ENCODE measurements at places on chromosomes 16 and 17. TPM values are rescaled to one million over a fixed set of nuclear protein-coding genes. Genes with fewer than 3 reads are reported as not detected.

The CDR2 gene
- 37.9 TPM for total RNA-seq

The TNFRSF13B gene
- total RNA-seq: not detected

The RNF222 gene
- total RNA-seq: not detected

- no peak for DNase-seq
These were observed 17.2 kb upstream of the PRM1 start for GRCh38 chr16:11298143-11298900.

- DNase-seq: no peak
These were observed 64.2 kb downstream of the CREBBP start for GRCh38 chr16:3816326-3816725.

DNA sequence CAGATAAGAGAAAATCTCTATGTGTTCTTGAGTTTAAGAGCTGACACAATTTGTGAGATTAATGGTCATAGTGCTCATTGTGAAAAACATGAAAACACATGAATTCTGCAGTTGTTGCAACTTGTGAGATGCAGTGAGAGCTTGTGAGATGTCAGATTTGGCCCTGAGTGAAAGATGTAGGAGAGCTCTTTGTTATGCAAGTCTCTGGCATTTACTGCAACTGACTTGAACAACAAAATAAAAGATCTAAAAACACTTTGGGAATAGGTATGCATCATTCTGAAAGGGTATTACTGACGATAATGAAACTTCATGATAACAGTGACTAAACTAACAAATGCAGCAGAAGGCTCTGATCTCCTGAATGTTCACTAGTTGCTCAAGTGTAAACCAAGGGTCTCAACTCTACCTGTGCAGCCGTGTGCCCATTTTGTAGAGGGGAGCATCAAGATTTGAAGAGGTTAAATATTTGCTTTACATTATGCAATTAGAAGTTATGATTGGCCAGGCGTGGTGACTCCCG lies 50.8 kb upstream of the SMIM36 start:
- DNase-seq: no peak

GRCh38 chr16:35506898-35507194 lies 2047.4 kb downstream of the TP53TG3F start:
- DNase-seq: no peak

GRCh38 chr17:16662936-16663335 lies 9.3 kb upstream of the ZNF624 start:
- no peak for DNase-seq

DNA sequence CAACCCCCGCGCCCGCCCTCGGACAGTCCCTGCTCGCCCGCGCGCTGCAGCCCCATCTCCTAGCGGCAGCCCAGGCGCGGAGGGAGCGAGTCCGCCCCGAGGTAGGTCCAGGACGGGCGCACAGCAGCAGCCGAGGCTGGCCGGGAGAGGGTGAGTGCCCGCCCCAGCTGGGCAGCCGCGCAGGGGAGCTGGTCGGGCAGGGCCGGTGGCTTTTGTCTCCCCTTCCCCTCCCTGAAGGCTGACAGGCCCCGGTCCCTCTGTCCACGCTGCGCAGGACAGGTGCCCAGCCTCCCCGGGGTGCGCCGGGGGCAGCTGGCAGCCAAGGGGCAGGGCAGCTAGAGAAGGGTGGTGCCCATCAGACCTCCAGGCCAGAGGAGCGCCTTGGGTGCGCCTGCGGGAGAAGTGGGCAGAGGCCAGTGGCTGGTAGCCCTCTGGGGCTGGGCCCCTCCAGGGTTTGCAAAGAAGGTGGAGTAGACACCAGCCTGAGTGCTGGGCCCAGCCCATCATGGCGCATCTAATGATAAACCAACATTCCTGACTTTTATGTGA lies 278 bp downstream of the ITGB4 start:
- DNase-seq: no peak

DNA sequence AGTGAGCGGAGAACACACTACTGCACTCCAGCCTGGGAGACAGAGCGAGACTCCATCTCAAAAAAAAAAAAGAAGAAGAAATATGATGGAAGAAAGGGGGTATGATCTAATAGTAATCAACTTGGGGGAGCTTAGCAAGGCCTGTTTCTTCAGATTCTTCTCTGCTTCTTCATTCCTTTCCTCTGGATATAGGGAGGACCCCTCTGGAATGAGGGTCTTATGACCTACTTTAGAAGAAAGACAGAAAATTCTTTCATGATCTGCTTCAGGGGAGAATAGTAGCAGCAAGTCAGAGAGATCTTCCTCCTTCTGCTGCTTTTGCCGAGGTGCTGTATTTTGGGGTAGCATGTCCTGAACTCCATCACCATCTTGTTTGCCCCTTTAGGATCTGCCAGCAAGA lies 44.9 kb upstream of the ETV4 start:
- no peak for DNase-seq

GRCh38 chr16:2713985-2714774 lies 5.8 kb downstream of the PRSS27 start:
- no peak for DNase-seq
